Retina (tissue), 1 donor: ENCODE measurements at places on chromosomes 4 and X.

GRCh38 chrX:133654811-133655210 lies 239.5 kb upstream of the GPC4 start:
- no peak for DNase-seq

- no peak for DNase-seq
Measured at GRCh38 chr4:110902500-110902899, 279.6 kb upstream of the PITX2 start.

DNA sequence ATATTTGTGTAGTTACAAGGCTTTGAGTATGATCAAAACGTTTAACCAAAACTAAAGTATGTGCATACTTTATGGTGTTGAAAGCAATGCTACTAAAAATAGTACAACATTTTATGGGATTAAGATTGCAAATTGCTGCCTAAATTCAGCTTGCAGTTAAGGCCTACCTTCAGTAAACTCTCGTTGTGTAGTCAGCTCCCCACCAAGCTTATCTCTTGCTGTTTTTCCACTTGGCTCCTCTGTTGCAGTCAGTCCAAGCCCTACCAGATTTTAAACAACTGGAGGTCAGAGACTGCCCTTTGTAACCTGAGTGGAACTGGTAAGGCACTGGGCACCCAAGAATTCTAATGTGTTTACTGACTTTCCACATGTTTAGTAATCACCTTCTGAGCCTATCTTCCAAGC lies 25.7 kb downstream of the AFF1 start:
- DNase-seq: no peak

- DNase-seq: peak; percentile 57
Measured at GRCh38 chr4:86043755-86044592, 315.9 kb downstream of the MAPK10 start.

DNA sequence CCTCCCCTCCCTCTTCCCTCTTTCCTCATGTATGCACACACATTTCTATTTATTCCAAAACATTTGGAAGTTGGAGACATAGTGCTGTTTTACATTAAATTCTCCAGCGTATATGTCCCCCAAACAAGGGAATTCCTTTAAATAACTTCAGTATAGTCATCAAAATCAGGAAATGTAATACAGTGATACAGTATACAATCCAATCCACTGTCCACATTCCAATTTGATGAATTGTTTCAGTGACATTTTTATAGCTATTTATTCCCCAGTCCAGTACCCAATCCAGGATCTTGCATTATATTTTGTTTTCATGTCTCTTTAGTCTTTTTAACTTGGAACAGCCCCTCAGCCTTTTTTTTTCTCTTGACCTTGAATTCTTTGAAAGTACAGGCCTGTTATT lies 233.0 kb downstream of the DKK2 start:
- no peak for DNase-seq

GRCh38 chr4:165369522-165369921 lies 9.3 kb upstream of the CPE start:
- DNase-seq: no peak

GRCh38 chrX:40727093-40727492 lies 8.2 kb downstream of the MED14 start:
- DNase-seq: no peak

- DNase-seq: no peak
Measured at GRCh38 chr4:185782523-185782922, 29.5 kb downstream of the SORBS2 start.

DNA sequence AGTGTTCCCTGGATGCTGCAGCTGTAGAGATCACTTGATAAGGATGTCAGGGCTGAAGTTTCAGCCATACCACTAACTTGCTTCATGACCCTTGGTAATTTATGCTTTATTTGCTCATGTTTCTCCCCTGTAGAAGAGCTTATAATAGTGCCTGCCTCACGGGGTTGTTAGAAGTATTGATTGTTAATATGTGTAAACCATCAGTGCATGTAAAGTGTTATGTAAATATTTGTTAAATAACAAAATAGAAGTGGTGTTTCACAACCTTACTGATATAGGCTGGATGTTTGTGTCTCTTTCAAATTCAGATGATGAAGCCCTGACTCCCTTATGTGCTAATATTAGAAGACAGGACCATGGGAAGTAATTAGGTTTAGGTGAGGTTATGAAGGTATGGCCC lies 1.5 kb upstream of the CXCL2 start:
- DNase-seq: no peak

GRCh38 chr4:41369680-41370079 lies 113.0 kb downstream of the UCHL1 start:
- no peak for DNase-seq

GRCh38 chrX:13857804-13858203 lies 40.9 kb upstream of the GPM6B start:
- DNase-seq: no peak

DNA sequence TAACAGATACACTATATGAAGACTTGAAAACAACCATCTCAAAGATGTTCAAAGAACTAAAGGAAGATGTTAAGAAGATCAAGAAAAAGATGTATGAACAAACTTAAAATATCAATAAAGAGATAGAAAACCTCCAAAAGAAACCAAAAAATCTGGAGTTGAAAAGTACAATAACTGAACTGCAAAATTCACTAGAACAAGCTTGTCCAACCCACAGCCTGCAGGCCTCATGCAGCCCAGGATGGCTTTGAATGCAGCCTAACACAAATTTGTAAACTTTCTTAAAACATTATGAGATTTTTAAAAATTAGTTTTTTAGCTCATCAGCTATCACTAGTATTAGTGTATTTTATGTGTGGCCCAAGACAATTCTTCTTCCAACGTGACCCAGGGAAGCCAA lies 77.0 kb upstream of the DCTD start:
- no peak for DNase-seq

DNA sequence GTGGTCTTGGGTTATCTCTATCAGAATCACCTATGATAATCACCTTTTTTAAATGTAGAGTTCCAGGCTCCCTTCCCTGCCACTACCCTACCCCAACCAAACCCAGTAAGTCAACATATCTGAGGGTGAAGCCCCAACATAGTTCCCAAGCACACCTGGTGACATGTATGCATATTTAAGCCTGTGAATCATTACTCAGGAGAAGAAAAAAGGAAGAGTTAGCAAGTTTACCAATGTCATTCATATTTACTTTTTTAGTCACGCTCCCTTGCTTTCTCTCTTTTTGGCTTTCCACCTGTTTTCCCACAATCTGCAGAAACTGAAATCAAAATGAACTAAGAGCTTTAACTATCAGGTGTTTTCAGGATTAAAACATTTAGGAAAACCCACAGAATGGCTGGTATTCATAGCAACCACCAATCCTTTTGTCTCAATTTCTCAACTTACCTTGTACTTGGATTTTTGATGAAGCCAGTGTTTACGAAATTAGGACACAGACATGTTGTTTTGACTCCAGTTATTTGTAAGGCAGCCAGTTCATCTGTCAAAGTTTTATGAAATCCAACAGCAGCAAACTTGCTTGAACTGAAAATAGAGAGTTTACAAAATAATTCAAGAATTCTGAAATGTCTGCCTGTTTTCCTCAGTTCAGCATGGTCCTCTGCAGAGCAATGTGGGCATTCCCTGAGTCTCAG lies 34.0 kb downstream of the HSD17B11 start:
- DNase-seq: no peak

DNA sequence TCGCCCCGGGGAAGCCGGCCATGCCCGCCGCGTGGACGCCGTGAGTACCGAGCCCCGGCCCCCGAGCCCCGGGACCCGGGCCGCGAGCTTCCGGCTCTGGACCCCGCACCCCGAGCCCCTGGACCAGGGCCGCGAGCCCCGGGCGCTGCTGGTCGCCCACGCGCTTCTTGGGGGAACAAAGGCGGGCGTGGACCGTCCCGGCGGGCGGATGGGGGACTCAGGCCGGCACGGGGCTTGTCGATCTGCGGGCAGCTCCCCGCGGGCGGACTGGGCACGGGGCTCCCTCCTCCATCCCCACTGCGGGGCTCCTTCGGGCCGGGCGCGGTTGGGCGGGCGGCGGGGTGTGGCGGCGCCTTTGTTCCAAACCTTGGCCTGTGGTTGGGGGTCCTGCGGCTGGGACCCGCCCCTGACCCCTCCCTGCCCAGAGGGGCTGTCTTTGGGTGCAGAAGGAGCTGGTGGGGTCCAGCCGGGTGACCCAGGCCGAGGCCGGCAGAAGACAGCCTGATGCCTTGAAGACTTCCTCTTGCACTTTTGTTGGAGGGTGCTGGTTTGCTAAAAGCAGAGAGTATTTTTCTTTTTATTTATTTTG lies 25.2 kb upstream of the ADD1 start:
- peak; percentile 73 for DNase-seq

DNA sequence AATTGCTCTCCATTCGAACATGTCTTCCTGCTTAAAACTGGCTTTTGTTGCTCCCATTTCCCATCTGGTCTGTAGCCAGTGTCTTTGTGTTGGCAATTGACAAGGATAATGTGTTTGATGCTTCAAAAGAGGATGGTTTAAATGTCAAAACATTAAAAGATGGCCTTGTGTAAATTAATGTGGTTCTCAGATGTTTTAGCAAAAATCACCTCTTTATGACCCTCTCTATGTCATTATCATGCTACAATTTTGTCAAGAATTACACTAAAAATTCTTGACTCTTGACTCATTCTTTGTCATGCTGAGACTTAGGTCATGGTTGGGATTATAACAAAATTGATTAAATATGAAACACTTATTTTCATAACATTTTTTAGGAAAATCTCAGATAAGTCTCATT lies 47.4 kb downstream of the TMEM131L start:
- DNase-seq: no peak

DNA sequence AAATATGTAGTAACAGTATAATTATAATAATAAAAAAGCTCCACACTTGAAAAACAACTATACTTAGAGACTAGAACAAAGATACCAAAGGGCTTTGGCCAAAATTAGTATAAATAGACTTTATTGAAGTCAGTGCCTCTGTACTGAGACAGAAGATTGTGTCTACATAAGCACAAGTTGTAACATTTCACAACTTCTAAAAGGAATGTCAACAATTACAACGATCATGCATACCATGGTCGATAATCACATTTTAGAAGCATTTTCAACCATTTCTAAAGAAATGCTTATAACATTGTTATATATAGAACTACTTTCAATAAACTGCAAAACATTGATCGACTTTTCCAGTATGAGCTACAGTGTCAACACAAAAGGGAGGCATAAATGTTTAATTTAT lies 57.0 kb downstream of the DHX15 start:
- no peak for DNase-seq

- no peak for DNase-seq
Measured at GRCh38 chr4:28250646-28251045, 1390.0 kb downstream of the STIM2 start.

GRCh38 chrX:131979116-131979515 lies 44.0 kb upstream of the STK26 start:
- DNase-seq: no peak

DNA sequence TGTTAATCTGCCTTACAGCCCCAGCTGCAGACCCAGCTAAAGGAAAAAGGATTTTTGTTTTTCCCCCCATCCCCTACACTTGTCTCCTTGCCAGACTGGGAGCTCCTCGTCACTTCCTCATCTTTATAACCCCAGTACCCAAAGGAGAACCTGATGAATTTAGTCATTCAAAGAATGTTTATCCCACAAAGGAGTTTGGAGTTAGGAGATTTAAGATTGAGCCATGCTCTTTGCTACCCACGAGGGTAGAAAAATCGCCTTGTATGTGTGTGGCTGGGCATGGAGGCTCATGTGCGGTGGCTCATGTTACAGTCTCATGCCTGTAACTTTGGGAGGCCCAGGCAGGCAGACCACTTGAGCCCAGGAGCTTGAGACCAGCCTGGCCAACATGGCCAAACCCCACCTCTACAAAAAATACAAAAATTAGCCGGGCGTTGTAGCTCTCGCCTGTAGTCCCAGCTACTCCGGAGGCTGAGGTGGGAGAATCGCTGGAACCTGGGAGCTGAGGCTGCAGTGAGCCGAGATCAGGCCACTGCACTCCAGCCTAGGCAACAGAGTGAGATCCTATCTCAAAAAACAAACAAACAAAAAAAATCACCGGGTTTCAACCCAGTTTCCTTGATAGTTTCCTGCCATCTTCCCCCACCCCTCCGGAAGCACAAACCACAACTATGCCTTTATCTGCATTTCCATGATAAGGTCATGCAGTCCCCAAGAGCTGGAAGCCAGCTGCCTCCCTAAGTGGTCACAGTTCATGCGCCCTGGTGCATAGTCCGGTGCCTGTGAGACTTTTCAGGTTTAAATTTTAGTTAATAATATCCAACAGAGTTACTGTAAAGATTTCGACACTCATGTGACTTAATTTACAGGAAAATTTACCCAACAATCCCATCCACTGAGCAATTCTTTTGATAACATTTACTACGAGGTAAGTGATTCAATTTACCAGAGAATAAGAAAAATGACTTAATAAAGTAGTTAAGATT lies 1.5 kb downstream of the CFAP97 start:
- no peak for DNase-seq
